ENCODE measurements at places on chromosomes 2 and 18.
A peak's percentile ranks its signal among the peaks of the same experiment; 100 is the strongest.

GRCh38 chr2:82675186-82675585 lies 1783.9 kb downstream of the SUCLG1 start:
- no peak for DNase-seq

DNA sequence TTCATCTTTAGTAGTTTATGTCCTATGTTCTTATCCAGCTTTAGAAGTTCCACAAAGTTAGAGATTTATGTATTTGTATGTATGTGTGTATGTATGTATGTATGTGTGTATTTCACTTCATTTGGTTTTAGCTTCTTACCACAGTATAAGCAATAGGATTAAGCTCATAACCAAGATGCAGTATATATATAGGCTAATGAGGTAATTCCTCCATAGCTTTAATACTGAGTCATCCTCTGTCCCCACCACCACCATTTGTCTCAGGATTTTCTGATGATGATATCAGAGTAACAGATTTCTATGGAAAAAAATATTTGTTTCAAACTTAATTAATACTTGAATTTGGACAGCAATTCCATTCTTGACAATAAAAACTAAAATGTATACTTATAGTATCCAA lies 159.2 kb downstream of the SOX11 start:
- no peak for DNase-seq

DNA sequence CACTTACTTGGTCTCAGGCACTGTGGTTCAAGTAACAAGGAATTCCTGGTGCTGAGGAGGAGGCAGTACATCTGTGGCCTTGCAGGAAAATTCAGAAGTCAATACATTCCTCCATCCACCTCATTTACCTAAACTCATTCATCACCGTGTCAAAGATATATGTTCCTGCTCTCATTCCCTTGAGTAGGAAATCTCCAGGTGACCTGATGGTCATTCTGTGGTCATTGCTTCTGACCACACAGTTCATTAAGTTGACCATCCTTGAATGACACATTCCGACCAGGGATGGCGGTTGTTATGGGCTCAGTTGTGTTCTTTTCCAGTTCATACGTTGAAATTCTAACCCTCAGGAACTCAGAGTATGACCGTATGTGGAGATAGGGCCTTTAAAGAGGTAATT lies 2.1 kb upstream of the STK17B start:
- no peak for DNase-seq

DNA sequence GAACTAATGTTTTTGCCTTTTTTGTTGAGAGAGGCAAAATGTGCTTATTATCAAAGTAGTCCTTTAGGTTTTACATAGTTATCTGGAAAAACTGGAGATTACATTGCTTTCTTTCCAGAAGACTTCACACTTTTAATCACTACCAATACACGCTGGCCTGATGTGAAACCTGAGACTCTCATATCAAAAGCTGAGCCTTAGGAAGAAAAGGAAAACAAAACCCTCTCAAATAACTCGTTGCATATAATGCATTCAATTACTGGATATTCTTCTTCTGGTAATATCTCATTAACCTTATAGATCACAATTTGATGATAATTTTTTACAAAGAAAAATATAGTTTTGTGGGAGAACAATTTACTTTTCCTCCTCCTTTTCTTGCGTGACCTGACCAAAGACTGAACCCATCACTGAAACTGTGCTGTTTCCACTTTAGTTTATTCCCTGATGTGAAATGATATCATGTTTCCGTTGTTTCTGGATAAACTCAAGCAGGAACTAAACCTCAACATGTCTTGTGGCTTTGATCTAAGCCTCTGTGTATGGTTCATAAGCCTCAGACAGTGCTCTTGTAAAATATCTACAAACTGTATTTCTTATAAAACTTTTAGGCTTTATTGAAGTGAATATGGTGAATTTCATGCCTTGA lies 332.4 kb downstream of the GULP1 start:
- no peak for DNase-seq

DNA sequence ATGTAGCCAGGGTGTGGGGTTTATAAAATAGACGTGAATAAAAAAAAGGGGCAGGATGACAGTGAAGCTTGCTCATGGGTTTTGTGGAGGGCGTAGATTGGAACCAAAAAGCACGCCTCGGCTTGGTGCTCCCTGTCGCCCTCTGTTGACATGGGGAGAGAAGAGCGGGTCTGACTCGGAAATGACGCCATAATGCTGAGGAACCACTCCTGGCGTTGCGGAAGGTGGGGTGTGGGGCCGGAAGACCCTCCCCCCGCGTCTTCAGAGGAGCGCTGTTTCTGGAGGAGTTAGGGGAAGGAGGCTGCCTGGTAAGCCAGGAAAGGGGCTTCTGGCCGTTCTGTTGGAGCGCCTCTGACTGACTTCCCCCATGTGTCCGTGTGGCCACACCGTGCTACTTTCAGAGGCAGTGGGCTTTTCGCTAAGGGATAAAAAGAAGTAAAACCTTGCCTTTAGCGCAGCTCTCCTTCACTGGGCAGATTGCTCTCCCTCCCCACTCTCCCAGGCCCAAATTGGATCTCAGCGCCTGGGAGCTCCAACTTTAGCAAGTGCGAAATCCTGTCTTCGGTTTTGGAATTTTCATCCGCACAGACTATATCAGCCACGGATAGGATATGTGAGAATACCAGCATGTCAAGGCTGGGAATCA lies 42.8 kb downstream of the PLEKHA3 start:
- DNase-seq = peak; percentile 91

DNA sequence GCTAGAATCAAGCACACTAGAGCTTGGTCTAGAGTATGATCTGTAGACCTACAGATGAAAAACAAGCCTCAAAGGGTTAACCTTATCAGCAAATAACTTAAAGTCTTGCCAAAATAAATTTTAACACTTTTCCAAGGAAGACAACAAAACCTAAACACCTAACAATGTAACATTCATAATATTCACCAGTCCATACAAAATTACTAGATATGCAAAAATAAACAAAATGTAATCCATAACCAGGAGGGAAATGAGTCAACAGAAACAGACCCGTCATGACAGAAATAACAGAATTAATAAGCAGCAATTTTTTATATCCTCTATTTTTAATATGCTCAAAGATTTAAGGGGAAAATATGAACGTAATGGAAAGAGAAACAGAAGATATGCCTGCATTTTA lies 36.1 kb downstream of the TRAK2 start:
- no peak for DNase-seq

DNA sequence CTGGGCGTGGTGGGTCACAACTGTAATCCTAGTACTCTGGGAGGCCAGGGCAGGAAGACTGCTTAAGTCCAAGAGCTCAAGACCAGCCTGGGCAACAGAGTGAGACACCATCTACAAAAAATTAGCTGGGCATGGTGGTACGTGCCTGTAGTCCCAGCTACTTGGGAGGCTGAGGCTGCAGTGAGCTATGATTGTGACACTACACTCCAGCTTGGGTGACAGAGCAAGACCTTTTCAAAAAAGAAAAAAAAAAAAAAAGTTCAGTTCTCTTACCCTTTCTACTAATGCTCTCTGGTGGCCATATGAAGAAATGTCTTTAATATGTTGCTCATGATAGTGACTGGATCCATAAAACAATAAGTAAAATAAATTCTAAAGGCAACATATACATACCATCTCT lies 14.9 kb downstream of the TYW5 start:
- no peak for DNase-seq

DNA sequence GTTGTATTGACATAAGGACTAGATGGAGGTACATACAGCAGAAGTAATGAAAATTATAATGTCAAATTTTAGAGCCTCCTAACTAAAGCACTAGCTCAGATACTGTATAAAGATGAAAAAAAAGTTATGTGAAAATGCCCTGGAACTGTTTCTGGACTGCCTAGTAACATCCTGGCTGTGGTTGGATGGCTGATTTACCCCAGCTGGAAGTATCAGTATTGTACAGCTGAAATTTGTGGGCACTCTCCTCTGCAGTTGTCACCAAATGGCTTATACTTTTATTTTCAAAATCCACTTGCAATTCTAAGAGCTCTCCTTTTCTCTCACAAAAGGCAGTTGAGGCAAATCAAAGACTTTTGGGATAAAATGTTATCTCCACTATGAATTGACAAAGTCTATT lies 239.2 kb downstream of the RPIA start:
- no peak for DNase-seq

DNA sequence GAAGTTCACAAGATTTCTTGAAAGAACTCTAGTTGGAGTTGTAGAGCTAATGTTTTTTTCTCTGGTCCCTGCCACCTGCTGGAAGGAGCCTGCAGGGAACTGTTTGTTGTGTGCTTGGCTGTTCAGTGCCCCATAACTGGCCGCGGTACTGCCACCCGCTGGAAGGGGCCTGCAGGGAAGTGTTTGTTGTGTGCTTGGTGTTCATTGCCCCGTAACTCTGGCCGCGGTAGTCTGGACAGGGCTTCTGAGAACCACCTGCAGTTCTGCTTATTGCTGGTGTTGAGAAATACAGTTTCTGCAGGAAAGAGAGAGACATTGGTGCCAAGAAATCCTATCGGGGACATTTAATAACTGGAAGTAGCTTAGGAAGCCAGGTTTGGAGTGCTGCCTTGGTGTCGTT lies 58.1 kb downstream of the AGAP1 start:
- no peak for DNase-seq

DNA sequence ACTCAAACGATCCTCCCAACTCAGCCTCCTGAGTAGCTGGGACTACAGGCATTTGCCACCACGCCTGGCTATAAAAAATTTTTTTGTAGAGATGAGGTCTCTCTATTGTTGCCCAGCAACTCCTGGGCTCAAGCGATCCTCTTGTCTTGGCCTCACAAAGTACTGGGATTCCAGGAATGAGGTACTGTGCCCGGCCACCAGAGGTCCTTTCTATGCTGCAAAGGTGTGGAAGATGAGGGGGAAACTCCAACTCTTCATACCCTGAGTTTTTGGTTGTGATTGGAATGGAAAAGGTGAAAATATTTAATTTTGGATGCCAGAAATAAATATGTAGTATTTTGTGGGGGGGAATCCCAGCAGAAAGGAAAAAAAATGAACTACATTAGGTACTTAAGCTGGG lies 36.0 kb downstream of the MRPL33 start:
- peak; percentile 45 for DNase-seq

DNA sequence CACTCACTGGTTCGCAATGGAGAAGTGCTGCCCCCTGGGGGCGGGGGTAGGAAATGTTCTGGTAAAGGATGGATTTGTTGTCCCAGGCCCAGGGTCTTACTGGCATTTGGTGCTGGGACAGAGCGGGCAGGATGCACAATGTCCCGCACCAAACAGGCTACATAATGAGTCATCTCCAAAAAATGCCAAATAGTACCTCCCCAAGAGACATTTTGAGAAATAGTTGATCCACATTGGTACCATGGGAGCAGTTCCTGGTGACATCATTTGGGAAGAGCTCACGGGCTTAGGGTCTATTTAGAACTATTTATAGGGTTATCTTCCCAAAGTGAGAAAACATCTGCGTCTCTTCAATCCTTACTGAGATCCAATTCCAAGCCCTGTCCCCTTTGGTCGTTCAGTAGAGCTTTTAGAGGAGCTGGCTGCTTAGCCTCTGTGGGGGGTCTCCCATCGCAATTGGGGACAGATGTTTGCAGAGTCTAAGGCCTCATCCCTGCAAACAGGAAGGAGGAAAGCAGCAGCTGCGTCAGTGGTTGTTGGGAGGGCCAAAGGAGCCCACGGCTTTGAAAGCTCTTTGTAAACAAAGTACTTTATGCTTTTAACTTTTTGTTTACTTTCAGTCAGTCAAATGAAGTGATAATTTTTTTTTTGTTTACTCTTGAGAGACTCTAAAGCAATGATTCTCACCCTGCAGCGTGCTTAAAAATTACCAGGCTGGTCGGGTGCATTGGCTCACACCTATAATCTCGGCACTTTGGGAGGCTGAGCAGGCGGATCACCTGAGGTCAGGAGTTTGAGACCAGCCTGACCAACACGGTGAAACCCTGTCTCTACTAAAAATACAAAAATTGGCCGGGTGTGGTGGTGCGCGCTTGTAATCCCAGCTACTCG lies 49.3 kb downstream of the GREB1 start:
- DNase-seq = peak; percentile 75

- no peak for DNase-seq
Measured at GRCh38 chr2:48218169-48218568, 311.8 kb upstream of the STON1 start.

DNA sequence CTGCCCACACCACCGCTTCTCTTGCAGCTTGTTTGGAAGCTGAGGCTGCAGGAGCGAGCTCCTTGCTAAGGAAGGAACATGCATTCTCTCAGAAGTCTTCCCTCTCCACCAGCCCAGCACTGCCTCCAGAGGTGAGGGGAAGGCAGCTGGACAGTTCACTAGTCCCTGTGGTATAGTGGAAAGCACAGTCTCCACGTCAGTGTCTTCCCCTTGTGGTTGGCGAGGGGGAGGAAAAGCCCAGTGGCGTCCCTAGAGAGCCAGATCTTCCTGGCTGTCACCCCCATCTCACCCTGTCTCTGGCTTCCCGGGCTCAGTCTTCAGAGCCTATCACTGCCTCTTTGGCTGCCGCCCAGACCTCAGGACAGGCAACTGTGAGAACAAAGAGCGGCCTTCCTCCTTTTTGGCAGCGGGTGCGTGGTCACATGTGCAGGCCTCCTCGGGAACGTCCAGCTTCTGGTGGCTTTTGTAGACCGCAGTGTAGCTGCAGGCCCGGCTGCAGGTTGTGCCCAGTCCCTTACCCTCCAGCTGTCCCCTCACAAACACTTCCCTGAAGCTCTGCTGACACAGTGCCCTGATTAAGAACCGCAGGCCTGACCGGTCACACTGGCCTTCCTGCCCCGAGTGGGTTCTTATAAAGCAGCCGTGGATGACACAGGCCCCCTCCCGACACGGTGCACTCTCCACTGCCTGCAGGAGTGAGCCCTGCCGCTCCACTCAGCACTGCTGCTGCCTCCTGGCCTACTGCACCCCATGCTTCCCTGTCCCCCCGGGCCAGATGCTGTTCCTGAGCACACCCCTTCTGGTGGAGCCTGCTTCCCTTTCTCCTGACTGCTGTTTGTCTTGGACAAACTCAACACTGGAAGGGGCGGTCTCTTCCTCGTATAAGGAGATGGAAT lies 90.9 kb downstream of the RNF144A start:
- DNase-seq = peak; percentile 94

DNA sequence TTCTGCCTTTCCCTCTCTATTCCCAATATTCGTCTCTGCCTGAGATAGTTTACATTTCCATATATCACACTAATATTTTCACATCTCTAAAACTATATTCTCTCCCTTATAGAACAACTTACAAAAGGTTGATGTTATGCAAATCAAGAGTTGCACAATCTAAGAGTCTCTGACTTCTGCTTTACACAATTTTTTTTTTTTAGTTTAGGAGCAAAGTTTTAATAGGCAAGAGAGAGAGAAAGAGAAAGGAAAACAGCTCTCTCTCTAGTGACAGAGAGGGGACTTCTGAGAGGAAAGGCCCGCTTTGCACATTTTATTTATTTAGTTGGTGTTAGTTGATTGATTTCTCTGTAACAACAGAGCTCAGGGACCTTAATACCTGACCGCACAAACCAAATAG lies 380.2 kb downstream of the TXNL1 start:
- peak; percentile 84 for DNase-seq

- DNase-seq = no peak
Measured at GRCh38 chr18:24831871-24832665, 371.6 kb downstream of the HRH4 start.

- DNase-seq = peak; percentile 69
Measured at GRCh38 chr2:64105670-64106461, 38.4 kb downstream of the PELI1 start.
